ENCODE measurements at places on chromosomes 16 and 17.
A peak's percentile ranks its signal among the peaks of the same experiment; 100 is the strongest.

DNA sequence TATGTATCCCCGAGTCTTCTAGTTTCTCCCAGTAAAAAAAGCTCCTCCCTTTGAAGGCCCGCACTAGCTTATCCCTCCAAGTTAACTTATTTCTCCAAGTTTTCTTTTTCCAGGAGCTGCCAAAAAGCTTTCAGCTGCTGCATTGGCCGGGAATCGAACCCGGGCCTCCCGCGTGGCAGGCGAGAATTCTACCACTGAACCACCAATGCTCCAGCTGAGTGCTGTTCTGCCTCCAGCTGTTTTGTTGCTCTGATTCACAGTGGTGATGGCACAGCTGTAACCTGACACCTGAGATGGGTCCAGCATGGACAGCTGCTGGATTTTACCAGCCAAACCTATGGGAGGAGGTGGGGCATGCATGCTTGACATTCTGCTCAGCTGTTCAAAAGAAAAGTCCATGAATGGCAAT, 22.1 kb downstream of the VAC14 start:
- peak; percentile 91 for DNase-seq

- DNase-seq: no peak
These were observed 412.0 kb upstream of the MAF start for GRCh38 chr16:80012586-80012985.

DNA sequence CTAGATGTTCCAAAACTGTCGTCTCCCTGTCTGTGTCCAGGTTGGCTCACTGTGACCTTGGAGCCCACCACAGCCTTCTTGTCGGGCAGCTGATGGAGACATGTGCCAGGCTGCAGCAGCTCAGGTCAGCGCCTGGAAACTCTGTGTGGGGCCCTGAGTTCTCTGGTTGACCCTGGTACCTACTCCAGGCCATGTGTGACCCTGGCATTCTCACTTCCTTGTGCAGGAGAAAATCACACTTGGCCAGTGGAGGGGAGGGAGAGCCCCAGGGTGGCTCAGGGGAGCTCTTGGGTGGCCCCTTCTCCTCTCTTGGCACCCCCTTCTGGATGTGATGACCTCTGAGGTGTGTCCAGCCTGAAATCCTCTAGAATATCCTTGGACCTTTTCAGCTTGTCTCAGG, 25.0 kb upstream of the CPNE2 start:
- no peak for DNase-seq

- DNase-seq: no peak
These were observed 77.4 kb upstream of the TOB1 start for GRCh38 chr17:50943575-50943933.

- no peak for DNase-seq
These were observed 224.2 kb upstream of the IRX3 start for GRCh38 chr16:54510685-54511221.

DNA sequence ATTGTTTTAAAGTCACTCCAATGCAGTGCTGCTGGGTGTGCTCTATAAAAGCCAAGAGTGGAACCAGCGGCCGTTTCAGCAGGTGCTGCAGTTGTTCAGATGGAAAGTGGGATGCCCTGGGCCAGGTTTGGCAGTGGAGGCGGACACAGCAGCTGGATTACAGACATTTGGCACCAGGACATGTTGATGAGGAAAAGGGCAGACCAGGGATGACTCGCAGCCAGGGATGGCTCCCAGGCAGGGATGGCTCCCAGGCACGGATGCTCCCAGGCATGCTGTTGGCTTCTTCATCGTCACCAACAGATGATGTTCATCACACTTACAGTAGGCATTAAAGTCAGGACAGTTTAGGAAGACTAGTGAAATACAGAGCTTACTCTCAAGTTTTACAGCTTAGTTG, 10.0 kb downstream of the GAN start:
- DNase-seq: peak; percentile 63

GRCh38 chr17:69883120-69883519, 191.9 kb upstream of the KCNJ16 start:
- peak; percentile 39 for DNase-seq

DNA sequence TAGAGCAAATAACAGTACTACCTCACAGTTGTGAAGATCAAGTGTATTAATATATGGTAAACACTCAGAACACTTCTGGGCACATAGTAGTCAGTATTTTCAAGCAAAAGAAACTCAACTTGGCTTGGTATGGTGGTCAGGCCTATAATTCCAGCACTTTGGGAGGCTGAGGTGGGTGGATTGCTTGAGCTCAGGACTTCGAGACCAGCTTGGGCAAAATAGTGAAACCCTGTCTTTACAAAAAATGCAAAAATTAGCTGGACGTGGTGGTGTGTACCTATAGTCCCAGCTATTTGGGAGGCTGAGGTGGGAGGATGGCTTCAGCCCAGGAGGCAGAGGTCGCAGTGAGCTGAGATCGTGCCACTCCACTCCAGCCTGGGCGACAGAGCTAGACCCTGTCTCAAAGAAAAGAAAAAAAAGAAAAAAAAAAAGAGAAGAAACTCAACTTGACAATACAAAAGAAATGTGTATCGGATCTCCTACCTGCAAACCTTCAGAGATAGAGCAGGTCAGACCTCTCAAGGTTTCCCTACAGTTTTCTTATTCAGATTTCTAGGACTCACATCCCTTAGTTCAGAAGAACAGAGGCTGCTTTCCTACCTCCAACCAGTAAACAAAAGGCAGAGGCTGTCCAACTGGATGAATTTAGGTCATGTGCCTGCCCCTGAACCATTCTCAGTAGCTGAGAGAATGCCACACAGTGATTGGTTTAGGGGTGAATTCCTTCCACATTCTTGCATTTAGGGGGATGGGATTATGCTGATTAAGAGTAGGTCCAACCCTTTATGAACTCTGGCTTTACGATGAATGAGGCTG, 1.7 kb upstream of the KPNA2 start:
- DNase-seq: peak; percentile 84

- peak; percentile 43 for DNase-seq
These were observed 159.7 kb downstream of the CEP112 start for GRCh38 chr17:66032082-66032712.

- peak; percentile 99 for DNase-seq
These were observed 25.6 kb downstream of the ITGB3 start for GRCh38 chr17:47279062-47279801.

GRCh38 chr17:27478901-27479538, 22.8 kb downstream of the KSR1 start:
- DNase-seq: no peak

GRCh38 chr17:360092-360750, 7.6 kb upstream of the RPH3AL start:
- DNase-seq: no peak

- DNase-seq: no peak
These were observed 63.4 kb downstream of the CYTH1 start for GRCh38 chr17:78718575-78719208.

DNA sequence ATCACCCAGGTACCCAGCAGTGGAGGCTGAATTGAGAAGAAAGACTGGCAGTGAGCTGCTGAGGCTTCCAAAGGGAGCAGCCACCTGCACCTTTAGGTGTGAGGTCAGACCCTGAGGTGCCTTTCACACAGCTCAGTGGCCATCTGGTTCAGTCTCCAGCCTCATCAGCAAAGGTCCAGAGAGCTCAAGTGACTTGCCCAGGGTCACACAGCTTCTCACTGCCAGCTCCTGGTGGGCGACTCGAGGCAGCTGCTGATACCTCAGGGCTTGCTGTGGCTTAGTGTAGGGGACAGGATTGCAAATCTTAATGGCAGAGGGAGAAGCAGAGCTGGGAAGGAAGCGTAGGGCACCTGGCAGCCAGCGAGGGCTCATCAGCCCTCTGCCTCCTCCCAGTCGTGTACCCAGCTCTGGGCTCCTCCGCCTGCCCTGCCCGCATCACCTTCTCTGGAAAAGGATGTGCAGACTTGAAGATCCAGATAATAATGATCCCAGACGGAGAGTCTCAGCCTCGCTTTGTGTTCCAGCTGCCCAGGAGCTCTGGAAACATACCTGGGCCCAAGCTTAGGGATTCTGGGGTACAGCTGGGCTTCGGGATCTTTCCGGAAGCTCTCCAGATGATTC, 165.3 kb upstream of the GSE1 start:
- DNase-seq: no peak

- DNase-seq: peak; percentile 30
These were observed 7.0 kb upstream of the MILR1 start for GRCh38 chr17:64441772-64442540.

- DNase-seq: peak; percentile 9
These were observed 14.1 kb downstream of the PHF12 start for GRCh38 chr17:28937044-28937729.

DNA sequence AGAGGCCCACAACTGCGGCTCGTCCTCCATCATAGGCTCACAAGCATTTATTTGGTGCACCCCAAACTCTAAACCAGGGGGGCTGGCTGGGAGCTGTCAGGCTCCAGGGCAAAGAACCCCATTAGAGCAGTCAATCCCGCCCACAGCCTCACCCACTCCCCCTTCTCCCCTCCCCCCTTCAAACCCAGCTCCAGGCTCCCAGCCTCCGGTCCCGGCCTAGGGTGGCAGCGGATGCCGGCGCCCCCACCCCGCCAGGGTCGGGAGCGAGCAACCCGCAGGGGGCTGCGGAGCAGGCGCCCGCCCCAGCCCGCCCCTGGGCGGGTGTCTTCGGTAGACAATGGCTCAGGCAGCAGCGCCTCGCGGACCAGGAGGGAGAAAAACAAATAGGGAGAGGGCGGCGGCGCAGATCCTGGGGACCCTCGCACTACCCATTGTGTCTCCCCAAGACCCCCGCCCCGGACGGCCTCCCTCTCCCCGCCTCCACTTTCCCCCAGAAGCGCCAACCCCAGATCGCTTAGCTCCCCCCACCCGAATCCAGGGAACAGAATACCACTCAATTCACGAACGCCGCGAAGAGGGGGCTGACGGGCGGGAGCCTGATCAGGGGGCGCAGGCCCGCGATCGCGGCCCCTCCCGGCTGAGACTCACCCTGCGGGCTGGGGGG, 572 bp downstream of the FAM171A2 start:
- no peak for DNase-seq

DNA sequence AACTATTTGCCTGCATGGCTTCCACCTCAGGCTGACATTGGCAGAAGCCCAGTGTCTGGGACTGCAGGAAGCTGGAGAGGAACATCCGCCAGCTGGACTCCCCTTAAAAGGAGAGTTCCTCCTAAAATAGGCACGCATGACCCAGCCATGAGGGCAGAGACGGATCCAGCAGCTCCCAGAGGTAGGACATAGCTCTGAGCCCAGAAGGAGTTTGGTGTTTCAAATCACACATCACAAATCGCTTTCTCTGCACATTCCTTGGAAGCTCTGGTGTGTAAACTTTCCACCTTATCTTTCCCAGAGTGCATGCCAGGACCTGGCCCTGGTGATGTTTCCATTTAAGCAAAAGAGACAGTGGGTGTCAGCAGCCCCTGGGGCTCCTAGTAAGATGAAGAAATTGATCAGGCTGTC, 231.1 kb upstream of the CDH5 start:
- DNase-seq: peak; percentile 57

- peak; percentile 96 for DNase-seq
These were observed 317.6 kb downstream of the CBLN1 start for GRCh38 chr16:48963901-48964615.

DNA sequence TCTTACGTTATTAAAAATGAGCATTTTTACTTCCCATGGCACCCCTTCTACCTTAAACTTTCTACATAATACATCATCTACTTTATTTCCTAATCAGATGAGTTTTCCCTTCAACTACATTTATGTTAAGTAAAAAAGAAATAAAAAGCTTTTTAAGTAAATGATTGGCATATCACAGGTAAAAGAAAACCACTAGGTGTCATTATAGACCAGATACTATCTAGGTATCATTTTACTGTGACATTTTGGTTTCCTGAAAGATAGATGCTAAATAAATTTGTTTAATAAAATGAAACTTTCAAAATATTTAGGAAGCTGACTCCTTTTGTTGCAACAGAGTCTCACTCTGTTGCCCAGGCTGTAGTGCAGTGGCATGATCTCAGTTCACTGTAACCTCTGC, 3.8 kb upstream of the CMTM1 start:
- DNase-seq: no peak

All from EH (cell line).